Pons (tissue), 1 donor: ENCODE measurements at places on chromosomes 12 and 14.

GRCh38 chr12:102964872-102965271 lies 7.4 kb downstream of the ASCL1 start:
- no peak for DNase-seq

DNA sequence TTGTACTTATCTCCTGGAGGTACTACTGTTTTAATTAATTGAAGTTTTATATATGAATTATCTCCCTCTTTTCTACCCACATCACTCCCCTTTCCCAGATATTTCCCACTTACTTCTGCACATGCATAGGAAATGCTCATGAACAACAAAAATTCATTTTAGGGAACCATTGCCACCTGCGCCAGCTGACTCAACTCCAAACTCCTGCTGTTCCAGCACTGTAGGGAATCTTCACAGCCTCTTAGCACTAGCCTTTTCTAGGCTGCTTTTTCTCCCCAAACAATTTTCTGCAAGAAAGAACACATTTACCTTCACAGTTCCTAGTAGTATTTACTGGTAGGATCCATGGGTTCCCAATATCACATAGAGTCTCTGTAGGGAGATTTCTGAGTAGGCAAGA lies 268.4 kb downstream of the LRFN5 start:
- DNase-seq, result no peak

GRCh38 chr12:54373649-54374561 lies 9.6 kb upstream of the GPR84 start:
- no peak for DNase-seq

- DNase-seq, result no peak
Measured at GRCh38 chr12:85504164-85504563, 224.1 kb downstream of the ALX1 start.

GRCh38 chr12:67541625-67541991 lies 106.9 kb upstream of the DYRK2 start:
- DNase-seq, result no peak
